ENCODE measurements at places on chromosomes 1 and 21.

- no peak for DNase-seq
Observed at GRCh38 chr1:28592321-28593071, 431 bp downstream of the RAB42 start.

DNA sequence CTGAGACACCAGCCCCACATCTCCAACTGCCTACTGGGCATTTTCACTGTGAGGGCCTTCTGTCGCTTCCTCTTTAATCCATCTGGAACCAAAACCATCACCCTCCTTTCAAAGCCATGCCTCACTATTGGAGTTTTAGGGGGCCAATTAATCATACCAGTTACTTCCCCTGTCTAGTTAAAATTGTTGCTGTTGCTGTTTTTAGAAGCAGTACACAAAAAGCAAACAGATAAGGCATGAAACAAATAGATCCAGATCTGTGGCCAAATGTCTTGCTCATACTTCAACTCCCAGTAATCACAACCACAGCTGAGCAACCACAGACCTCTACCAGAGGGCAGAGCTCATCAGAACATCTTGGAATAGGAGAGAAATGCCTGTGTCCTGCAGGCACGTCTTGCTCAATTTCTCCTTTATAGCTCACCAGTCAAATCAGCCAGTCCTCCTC is 133.8 kb upstream of the C1orf105 start:
- no peak for DNase-seq

GRCh38 chr1:108861566-108861965 is 4.7 kb upstream of the AKNAD1 start:
- no peak for DNase-seq

DNA sequence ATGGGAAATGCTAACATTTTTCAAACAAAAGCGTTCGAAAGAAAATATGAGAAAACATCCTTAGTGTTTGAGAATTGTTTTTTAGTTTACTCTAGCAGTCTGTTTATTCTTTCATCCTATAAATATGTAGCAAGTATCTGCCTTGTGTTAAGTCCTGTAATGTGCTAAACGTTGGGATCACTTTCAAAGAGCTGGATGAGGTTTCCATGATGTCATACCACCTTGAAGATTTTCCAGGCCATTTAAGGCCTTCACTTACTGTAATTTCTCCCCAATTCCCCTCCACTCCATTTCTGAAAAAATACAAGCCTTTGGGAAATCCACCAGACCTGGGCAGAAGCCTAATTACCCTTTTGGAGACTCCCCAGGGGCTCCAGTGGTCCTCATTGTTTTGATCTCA is 24.2 kb upstream of the CTBS start:
- DNase-seq, result no peak

GRCh38 chr1:232793944-232794343 is 11.3 kb upstream of the MAP10 start:
- no peak for DNase-seq

- no peak for DNase-seq
Observed at GRCh38 chr1:56569661-56570060, 9.7 kb downstream of the PLPP3 start.

GRCh38 chr1:1299686-1300351 is 7.9 kb downstream of the ACAP3 start:
- no peak for DNase-seq

GRCh38 chr1:164953098-164953497 is 394.1 kb downstream of the PBX1 start:
- DNase-seq, result no peak

DNA sequence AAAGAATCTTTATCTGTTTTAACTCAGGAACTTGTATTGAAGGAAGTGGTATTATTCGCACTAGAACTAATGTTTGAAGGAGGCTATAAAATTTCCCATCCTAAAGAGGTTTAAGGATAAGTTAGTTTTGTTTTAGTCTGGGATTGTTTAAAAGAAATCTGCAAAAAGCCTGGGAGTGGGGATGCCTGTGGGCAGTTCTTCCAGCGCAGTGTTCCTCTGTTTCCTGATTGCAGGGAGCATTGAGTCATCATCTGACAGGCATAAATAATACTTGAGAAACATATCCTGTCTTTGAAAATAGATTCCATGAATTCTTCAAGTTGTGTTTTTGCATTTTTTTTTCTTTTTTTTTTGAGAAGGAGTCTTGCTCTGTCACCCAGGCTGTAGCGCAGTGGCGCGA is 350.8 kb upstream of the PTBP2 start:
- DNase-seq, result no peak

GRCh38 chr21:32412162-32413014 is at the start of gene EVA1C:
Gene EVA1C (plus strand): TSS chr21:32412706. CDS start chr21:32412854, 148 bp downstream.
- peak; percentile 80 for DNase-seq

DNA sequence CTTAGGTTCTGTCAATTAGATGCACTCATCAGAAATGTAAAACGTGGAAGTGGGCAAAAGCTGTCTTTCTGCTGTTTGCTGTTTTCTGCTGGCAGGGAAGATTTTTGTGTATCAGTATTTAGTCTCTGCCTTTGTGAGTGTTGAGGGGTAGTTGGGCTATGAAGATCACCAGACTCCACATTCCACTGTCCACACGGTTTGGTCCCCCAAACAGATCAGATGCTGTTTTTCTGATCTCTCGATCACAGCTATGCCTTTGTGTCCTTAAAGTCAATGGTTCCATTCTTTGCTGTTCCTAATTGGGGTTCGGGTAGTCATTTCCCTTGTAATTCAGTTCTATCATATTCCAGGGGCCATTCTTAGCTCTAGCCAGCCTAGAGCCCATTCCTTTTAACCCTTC is 27.0 kb upstream of the NPL start:
- DNase-seq, result no peak

DNA sequence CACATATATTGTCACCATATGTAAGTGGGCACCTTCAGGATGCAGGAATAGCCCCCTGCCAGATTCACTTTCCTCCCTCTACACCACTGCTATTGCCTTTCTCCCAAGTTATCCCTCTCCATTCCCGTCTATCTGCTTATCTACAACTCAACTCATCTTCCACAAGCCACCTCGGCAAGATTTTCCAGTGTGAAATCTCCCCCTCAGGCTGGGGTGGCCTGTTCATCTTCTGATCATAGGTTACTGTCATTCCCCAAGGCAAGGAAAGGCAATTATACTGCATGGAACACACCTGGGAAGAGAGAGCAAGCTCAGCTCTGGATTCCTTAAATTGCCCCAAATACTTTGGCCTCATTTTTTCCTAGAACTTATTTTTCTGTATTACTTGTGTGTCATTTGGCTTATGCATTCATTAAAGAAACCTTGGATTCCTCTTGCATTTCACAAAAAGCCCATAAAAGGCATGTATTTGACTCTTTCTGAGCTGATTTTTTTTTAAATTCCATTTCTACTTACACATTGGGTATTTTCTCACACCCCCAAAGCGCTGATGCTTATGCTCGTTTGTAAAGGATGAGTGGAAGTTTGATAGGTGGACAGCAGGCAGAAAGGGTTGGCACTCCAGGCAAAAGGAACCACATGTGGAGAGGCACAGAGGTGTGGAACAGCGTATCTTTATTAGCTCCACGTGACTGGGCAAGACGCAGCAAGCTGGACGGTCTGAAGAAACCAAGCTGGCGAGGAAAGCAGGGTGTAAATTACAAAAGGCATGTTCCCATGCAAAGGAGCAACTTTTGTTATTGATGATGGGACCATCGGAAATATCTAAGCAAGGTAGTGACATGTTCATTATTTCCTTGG is 169.7 kb upstream of the RAB4A start:
- no peak for DNase-seq
